Activated CD8-positive, alpha-beta memory T cell treated with anti-CD3 and anti-CD28 coated beads for 36 hours (primary cell): ENCODE measurements at places on chromosomes 7 and 10. TPM values are rescaled to one million over a fixed set of nuclear protein-coding genes. Genes with fewer than 3 reads are reported as not detected.

The IFIT2 gene
- 1.2 TPM for total RNA-seq

The PIK3AP1 gene
- total RNA-seq: 8.4 TPM

The FBH1 gene
- total RNA-seq: 52.2 TPM

The BET1 gene
- 20.3 TPM for total RNA-seq

The OPN4 gene
- not detected for total RNA-seq

The GHRHR gene
- total RNA-seq: not detected

The SGCE gene
- total RNA-seq: 0.70 TPM

The NEUROG3 gene
- total RNA-seq: not detected

The MNX1 gene
- total RNA-seq: not detected

The PBLD gene
- 0.78 TPM for total RNA-seq

The LOXL4 gene
- not detected for total RNA-seq

The TAC1 gene
- total RNA-seq: 0.82 TPM

The NEBL gene
- total RNA-seq: 0.51 TPM

The OR2A1 gene
- not detected for total RNA-seq

The HPS1 gene
- total RNA-seq: 47.8 TPM

The HECTD2 gene
- total RNA-seq: 7.0 TPM

The LIPK gene
- not detected for total RNA-seq

The UCMA gene
- total RNA-seq: not detected

The FAM180A gene
- not detected for total RNA-seq

The ENTPD1 gene
- 9.7 TPM for total RNA-seq

The C10orf53 gene
- not detected for total RNA-seq

The APBB1IP gene
- 55.0 TPM for total RNA-seq

The LRRC4 gene
- 0.13 TPM for total RNA-seq

The PROSER2 gene
- 1.6 TPM for total RNA-seq

The UROS gene
- 48.3 TPM for total RNA-seq

The AKR1D1 gene
- total RNA-seq: not detected

The CALHM3 gene
- total RNA-seq: 0.10 TPM

The PRSS1 gene
- not detected for total RNA-seq

The OGDH gene
- total RNA-seq: 82.1 TPM
